ENCODE measurements at places on chromosomes 6 and 20. TPM values are rescaled to one million over a fixed set of nuclear protein-coding genes. Genes with fewer than 3 reads are reported as not detected.

Gene POPDC3
- 14.8 TPM for total RNA-seq

Gene MYH7B
- total RNA-seq: 0.20 TPM

Gene PGC
- total RNA-seq: not detected

Gene SMOC2
- 0.13 TPM for total RNA-seq

Gene HLA-DQB2
- not detected for total RNA-seq

Gene CD93
- 1.6 TPM for total RNA-seq
